Suprapubic skin (tissue), 4 donors: ENCODE measurements at places on chromosomes 3 and 15. TPM values are rescaled to one million over a fixed set of nuclear protein-coding genes. Genes with fewer than 3 reads are reported as not detected.

DNA sequence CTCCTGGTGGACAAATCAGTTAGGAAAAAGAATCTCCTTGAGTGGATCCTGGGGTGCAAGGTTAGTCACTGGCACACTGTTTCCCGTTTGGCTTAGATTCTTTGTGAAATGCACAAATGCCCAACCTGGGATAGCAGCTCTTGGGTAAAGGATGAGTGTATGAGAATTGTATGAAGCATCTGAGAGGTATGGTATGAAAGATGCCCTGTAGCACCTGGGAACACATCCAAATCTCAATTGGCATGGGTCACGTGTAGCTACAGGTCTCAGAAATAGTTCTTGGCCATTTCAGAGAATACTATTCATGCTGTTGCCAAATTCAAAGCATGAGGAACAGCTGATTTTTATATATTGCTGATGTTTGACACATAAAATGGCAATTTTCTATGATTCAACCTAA is 84.3 kb downstream of the KCNH8 start:
- no peak for DNase-seq

DNA sequence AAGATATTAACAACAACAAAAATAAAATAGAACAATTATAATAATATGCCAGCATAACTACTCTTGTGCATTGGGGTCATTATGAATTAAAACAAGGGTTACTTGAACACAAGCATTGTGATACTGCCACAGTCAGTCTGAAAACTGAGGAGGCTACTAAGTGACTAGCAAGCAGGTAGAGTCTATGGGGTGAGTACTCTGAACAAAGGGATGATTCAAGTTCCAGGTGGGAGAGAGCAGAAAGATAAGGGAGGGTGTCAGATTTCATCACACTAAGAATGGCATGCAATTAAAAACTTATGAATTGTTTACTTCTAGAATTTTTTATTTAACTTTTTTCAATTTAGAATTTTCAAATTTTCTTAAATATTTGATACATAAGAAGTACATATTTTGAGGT is 754.4 kb upstream of the GOLIM4 start:
- DNase-seq, result no peak

GRCh38 chr3:142940000-142940399 is 23.5 kb downstream of the PAQR9 start:
- DNase-seq, result no peak

- DNase-seq, result no peak
Observed at GRCh38 chr3:51876186-51876585, 785 bp upstream of the IQCF5 start.

DNA sequence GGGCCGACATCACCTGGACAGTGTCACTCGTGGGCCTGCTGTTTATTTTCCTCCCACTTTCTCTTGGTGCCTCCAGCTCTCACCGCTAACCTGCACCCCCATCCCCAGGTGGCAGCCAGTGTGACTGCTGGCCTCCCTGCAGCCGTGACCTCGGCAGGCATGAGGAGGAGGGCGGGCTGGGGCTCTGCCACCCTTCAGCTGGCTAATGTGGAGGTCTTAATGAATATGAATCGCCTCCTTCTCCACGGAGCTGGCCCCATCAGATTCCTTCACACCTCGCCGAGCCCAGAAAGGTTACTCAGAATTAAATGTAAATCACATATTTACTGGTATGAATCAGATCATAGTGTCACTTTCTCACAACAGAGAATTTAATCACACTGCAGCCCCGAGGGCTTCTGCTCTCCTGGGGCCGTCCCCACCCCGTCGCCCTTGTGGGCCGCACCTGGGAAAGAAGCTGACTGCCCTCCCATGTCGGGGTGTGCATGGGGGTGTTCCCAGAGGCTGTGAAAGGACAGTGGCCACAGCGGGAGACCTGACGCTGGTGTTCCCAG is 171.1 kb upstream of the TLE3 start:
- DNase-seq, result no peak

DNA sequence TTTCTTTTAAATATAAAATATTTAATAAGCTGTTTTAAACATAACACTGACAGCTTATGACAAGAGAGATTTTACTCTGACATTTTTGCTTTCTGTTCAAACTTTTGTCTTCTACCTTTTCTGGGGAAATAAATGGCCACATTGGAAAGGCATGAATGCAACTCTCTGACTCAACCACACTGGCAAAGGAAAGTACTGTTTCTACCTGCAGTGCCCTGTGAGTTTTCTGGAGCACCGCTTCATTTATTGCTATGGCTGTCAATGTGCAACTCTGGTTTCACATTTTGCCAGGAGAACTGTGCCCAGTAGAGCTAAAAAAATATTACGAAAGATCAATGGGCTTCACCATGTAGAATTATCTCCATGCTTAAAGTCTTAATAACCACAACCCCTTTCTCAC is 15.1 kb downstream of the PDZRN3 start:
- DNase-seq, result no peak

DNA sequence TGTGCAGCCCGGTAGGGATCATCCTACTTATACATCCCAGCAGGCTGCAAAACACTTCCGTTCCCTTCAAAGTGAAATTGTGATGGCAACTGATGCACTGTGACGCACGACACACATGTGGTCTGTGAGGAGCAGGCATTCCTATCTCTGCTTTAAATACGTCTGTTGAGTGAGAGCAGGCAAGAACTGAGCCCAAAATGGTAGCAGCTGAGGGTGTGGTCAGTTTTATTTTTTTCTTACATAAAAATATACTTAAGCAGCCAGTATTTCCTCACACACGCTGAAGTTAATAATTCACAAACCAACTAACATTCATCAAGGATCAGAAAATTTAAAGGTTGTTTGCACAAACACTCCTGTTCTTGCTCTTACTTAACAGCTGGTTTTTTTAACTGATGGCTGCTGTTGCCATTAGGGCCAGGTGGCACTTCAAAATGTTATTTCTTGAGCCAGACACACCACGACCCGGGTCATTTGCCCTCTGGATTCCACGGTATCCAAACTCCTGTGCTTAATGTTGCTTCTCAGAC is 23.9 kb downstream of the LRIG1 start:
- no peak for DNase-seq

- DNase-seq, result no peak
Observed at GRCh38 chr3:10248984-10249748, 907 bp downstream of the TATDN2 start.

DNA sequence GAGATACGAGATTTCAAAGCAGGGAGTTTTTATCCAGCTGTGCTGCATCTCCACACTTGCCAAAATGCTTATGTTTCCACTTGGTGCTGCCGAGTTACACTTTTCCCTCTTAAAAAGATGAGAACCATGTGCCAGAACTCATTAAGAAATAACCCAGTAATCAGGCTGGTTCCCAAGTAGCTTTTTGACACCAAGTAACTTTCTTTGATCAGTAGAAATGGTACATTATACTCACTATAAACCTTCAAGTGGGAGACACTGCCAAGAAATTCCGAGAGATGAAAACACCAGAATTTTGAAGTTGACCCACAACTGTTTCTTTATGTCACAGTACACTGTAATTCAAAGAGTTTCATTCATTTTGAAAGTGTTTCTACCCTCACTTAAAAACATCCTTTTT is 164.6 kb upstream of the CCDC54 start:
- DNase-seq, result no peak

- no peak for DNase-seq
Observed at GRCh38 chr3:159150180-159150579, 348.3 kb downstream of the MFSD1 start.

DNA sequence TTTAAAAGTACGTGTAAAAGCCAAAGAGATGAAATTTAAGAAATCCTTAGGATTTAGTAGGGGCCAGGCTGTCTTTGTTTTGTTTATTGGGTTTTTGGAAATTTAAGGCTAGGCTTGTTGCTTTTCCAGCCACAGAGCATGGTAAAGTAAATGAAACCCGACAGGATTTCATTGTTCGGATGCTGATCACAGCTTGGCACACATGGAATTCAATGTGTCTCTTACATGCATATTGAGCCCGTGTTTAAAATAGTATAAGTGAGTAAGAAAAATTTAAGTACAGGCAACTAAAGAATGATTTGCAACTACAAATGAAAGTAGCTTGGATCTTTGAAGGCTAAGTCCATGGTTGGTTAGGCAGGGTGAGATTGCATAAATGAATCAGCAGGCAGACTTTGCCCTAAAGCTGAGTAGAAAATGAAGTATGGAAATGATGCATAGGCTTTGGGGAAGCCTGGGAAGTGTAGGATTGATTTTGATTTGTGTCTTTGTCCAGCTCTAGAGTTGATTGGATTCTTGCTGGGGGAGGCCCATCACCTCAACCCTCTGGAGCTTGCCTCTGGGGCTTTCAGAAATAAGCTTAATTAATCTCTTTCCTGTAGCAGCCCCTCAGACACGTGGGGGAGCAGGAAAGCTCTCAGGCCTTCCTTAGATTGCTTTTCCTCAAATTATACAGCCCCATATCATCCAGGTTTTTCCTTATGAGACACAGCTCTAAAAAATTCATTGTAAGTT is 68.2 kb upstream of the ADAMTSL3 start:
- DNase-seq, result no peak

DNA sequence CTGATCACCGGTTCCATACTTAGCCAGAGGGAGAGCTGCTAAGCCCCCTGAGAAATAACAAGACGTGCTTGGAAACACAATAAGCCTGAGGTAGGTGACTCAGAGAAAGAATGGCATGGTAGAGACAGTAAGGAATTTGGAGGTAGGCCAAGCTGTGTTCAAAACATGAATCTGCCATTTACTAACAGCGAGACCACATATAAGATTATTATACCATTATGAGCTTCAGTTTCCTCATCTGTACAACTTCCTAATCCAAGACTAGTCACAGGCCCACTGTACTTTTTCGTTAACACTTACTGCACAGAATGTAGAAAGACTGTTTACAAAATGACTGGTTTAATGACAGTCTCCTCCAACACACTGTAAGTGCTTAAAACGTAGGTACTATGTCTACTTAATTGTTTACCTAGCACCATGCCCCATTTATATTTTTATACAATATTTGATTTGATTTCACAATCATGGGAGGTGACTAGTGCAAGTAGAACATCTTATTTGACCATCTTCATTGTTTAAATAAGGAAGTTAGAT is 25.7 kb downstream of the ATOSA start:
- no peak for DNase-seq

GRCh38 chr3:48596676-48597407 is 1.7 kb upstream of the COL7A1 start:
- DNase-seq, result no peak

- DNase-seq, result no peak
Observed at GRCh38 chr15:74789171-74789631, 7.3 kb downstream of the CSK start.

- no peak for DNase-seq
Observed at GRCh38 chr3:18098960-18099587, 326.1 kb downstream of the SATB1 start.

CD200 gene
- 5.3 TPM for total RNA-seq

MEGF11 gene
- total RNA-seq, result 5.7 TPM
